ENCODE measurements at places on chromosomes 5 and 9.

GRCh38 chr5:10250806-10251276 lies 761 bp downstream of the CCT5 start:
- no peak for DNase-seq

GRCh38 chr5:38776149-38776896 lies 69.5 kb upstream of the OSMR start:
- DNase-seq: no peak

- DNase-seq: no peak
Observed at GRCh38 chr9:108545436-108545835, 310.4 kb downstream of the ACTL7B start.

GRCh38 chr5:164721116-164721515 lies 1215.7 kb downstream of the MAT2B start:
- DNase-seq: no peak

DNA sequence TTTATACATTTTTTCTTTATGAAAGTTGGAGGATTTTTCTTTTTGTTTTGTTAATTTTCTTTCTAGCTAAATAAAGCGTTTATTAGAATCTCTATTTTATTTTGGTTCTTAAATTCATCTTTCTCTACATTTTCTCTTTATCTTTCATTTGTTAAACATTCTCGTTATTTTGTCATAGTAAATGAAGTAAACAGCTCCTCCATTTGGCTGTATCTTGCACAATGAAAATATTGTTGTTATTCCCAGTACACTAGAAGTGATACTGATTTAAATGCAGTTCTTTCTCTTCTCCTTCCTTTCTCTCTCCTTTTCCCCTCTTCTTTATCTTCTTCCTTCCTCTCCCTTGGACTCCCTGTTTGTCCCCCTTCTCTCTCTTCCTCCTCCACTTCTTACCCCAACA lies 88.8 kb downstream of the FER start:
- DNase-seq: no peak

- DNase-seq: no peak
Observed at GRCh38 chr5:127887282-127887681, 184.1 kb downstream of the CCDC192 start.
